ENCODE measurements at places on chromosomes 1 and 21.

GRCh38 chr1:205075642-205076155 is 8.6 kb downstream of the TMEM81 start:
- no peak for DNase-seq

GRCh38 chr1:8174807-8175206 is 143.1 kb upstream of the SLC45A1 start:
- no peak for DNase-seq

DNA sequence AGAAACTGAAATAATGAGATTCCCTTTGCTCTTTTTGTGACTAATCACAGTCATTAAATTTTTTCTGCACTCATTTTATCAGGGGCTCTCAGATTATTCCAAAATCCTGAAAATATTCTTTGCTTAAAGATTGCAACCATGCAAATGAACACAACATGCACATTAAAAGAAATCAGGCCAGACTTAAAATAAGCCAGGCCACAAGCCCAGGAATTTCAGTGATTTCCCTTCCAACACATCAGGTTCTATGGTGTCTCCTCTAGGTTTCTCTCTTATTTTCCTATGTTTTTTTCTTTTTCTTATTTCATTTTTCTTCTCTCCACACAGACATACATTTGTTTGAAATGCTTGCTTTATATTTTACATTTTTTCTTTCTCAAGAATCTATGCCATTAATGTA is 65.3 kb downstream of the NIBAN1 start:
- DNase-seq, result no peak

GRCh38 chr1:71850936-71851335 is 431.4 kb downstream of the NEGR1 start:
- no peak for DNase-seq

GRCh38 chr1:21653744-21654100 is 15.4 kb downstream of the RAP1GAP start:
- no peak for DNase-seq

DNA sequence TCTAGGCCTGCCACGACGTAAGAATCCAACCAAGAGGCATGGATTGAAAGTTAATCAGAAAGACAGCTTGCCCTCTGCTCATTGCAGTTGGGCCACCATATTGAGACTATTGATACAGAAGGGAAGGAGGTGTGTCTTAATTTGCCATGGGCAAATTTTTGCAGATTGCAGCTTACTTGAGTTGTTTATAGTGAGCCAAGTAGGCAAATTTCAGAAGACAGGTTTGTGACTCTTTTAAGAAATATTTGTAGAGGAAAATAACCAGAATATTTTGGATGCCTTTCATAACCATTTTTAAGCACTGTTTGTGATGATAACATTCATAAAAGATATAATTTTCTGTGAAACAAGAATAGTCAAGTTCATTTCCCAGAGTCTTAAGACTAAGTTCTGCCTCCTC is 74.1 kb downstream of the PRDM2 start:
- no peak for DNase-seq

DNA sequence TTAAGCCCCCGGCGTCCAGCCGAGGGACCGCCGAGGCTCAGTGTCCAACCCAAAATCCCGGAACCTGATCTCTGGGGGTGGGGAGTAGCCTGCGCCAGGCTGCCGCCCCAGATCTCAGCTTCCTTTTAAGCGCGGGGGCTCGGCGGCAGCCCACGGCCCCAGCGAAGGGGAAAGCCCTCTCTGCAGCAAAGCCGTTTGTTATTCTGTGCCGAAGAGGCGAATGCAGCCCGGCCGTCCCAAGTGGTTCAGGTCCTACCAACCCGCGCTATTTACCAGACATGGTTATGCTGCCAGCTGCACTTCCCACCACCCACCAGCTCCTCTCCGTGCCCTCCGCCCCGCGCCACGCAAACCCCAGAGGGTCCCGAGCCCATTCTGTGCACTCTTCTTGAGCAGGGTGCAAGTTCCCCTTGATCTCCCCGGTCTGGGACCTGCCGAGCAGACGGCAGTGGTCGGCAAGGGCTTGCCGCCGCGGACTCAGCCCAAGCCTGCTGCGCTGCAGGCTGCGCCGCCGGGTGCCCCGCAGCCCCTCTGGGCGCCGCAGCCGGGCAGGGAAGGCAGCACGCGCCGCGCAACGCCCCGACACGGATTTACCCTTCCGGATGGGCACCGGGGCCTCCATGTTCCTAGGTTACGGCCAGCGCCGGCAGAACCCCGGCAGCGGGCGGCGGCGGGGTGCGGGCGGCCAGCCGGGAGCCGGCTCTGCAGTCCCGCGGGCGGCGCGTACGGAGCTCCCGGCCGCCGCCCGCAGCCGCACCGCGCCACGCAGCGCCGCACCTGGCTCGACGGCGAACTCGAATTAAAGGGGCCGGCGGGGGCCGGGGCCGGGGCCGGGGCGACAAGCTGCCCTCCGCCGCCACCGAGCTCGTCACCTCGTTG is 738 bp upstream of the KCNA2 start:
- DNase-seq, result no peak

DNA sequence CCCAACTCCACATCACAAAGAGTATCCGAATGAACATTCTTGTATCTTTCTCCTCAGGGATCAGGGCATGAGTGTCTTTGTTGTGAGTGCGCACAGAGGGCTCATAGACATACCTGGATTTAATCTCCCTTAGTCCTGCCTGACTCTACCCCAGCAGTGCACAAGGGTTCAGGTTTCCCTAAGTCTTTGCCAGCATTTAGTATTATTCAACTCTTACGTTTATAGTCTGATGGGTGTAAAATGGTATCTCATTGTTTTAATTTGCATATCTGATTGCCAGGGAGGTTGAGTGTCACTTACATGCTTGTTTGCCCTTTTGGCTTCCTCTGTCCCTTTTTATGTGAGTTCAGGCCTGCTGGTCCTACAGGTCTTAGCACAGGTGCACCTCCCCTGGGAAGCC is 49.5 kb downstream of the FOXD2 start:
- DNase-seq, result no peak

DNA sequence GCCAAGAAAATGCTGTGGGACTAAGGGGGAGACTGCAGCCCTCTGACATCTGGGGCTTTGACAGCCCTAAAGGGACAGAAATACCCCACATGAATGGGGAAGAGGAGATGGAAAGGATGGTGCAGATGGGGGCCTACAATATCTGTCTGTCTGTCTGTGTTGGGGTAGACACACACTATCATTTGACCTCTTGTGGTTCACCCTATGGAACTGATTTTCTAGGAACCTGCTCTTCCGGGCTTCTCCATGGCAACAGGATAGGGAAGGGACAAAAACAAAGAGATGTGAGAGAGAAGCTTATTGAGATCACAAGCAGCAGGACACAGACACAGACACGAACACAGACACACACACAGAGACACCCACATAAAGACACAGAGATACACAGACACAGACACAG is 17.1 kb downstream of the KIF21B start:
- DNase-seq, result no peak

DNA sequence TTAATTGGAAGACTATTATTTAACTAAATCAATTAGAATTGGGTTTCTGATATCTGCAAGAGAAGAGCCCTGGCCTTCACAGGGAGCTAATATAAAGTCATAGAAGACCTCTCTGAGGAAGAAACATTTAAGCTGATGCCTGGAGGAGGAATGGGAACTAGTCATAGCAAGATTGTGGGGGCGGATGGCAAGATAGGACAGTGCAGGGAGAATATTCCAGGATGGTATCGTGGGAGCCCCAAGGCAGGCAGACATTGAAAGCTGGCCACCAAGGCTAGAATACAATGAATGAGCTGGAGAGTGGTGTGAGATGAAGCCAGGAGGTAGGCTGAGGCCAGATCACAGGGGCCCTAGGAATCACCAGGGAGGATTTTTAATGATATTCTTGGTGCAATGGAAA is 20.8 kb upstream of the MYSM1 start:
- DNase-seq, result no peak

GRCh38 chr1:201949491-201949890 is 3.1 kb upstream of the LMOD1 start:
- no peak for DNase-seq

DNA sequence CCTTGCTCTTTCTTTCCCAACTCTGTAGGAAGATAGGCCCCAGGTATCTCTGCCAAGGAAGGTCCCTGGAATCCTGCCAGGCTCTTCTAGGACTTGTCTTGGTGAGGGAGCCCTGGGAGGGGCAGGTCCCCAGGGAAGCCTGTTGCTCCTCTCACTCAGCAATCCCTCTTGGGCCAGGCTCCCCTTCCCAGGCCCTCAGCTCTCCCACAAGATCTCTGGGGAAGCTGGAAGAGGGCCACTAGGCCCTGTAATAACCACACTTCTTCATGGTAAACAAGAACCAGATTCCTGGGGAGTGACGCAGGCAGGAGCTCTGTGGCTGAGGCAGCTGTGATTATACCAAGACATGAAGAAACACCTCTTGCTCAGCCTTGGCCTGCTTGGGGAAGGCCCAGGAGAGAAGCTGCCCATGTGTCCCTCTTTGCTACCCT is 9.9 kb upstream of the MAPKAPK2 start:
- peak; percentile 29 for DNase-seq

DNA sequence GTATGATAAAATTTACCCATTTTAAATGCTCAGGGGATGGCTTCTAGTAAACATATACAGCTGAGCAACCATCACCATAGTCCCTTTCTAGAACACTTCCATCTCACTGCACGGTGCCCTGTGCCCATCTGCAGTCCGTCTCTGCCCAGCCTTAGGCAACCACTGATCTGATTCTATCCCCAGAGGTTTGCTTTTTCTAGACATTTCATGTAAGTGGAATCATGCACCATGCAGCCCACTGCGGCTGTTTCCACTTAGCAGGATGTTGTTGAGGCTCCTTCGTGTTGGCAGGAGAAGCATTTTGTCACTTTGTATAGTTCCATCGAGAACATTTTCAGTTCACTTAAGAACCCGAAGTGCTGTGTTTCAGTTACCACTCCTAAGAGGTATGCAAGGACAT is 27.8 kb upstream of the VAMP3 start:
- no peak for DNase-seq

GRCh38 chr1:93021539-93022134 is 57.4 kb upstream of the MTF2 start:
- peak; percentile 23 for DNase-seq

GRCh38 chr1:10692401-10693021 is 103.9 kb downstream of the CASZ1 start:
- peak; percentile 6 for DNase-seq

DNA sequence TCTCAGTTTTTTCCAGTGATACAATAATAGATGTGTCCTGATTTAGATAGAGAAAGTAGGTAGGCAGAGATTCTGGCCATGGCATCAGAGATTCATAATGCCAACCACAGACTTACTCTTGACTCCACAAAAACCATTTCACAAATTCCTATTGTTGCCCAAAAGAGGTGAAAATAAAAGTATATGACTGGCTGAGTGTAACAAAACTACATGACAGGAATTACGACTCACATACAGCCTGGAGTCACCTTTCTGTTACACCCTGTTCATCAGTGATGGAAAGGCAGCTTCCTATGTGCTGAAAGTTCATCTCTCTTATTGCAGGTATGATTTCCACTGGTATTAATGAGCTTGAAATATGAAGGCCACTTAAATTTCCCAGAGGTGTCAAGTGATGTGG is 72.3 kb downstream of the MPZL1 start:
- DNase-seq, result no peak

DNA sequence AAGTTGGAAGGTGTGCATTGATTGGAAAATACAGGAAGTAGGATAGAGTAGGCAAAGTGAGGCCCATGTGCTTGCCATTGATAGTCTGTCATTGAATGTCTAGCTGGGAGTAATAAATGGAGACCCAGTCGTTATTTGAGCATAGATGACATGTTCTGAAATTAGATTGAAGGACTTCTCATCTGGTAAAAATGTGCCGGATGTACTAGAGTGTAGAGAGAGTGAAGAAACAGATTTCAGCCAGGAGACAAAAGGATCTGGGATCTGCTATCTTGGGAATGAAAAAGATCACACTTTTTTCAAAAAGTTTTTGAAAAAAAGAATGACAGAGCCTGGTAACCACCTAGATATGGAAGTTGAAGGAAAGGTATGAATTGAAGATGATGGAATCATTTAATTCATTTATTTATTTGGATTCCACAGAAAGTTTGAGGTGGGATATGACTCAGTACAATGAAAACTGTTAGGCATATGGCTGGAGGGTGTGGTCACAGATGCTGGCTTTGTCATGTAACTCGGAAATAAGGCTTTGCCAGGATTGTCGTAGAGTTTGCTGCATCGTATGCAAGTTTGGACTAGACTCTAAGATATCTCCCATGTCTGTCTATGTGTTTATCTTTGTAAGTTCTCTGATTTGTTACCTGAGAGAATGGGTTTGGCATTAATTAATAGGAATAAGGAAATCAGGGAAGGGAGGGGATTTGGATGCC is 137.1 kb downstream of the PBX1 start:
- no peak for DNase-seq

DNA sequence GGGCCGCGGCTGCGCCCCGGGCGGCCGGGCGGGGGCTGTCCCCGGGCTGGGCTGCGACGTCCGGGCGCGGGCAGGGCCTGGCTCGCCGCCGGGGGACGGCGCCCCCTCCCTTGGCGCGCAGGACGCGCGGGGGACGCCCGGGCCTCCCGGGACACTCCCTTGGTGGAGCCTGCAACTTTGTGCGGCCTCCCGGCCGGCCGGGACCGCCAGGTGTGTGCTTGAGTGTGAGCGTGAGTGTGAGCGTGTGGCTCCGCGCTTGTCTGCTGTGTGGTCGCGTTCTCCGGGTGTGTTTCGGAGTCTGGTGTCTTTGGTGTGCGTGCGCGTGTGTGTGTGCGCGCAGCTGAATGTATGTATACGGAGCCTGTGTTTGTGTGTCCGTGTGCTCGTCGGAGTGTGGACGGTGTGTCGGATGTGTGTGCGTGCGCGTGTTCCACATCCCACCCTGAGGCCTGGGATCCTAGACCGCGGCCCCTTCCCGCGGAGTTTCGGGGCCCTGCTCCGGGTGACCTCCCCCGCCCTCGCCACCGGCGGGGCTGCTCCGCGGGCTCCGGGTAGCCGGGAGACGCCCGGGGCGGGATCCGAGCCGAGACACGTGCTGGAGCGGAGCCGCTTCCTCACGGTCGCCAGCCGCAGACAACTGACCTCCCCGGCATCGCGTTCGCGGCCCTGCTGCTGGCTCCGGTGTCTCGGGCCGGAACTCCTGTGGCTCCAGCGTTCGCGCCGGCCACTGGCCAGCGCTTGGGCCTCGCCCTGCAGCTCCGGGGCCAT is 1.7 kb downstream of the PTPRU start:
- DNase-seq, result peak; percentile 48

DNA sequence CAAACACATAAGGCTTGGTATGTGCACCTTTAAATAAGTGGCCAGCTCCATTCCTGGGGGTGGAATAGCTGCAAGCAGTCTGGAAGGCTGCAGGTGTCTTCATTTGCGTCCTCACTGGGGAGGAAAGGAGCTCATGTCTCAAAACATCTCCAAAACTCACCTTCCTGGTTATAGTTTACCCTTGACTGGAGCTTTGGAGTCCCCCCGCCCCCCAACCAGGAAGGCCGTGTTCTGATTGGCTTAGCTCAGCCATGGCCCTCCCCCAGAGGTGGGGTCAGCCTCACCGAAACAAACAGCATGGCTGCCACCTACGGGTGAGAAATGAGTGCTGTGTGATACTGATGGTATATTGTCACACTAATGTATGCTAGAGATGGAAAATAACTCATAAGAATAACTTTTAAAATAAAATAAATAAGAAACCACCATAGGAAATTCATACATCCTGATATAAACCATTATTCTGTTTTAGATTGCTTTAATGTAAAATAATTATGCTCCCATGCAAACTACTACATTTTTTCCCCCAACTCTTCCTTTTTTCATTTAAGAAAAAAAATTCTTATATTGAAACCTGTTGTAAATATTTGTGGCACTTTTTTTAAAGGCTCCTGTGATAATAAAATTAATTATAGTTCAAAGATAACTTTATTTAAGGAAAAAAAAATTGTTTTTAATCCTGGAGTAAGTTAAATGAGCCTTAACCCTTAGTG is 90.8 kb downstream of the ZP4 start:
- peak; percentile 90 for DNase-seq

All from Caki2 (cell line).